G401 (cell line): ENCODE measurements at places on chromosomes 2 and 18. TPM values are rescaled to one million over a fixed set of nuclear protein-coding genes. Genes with fewer than 3 reads are reported as not detected.

GRCh38 chr18:70289351-70290312, 787 bp downstream of the SOCS6 start:
- peak; percentile 39 for DNase-seq

- no peak for DNase-seq
Observed at GRCh38 chr2:42100683-42101205, 52.9 kb downstream of the PKDCC start.

The LIMS3 gene
- total RNA-seq: not detected in 2 replicates

DNA sequence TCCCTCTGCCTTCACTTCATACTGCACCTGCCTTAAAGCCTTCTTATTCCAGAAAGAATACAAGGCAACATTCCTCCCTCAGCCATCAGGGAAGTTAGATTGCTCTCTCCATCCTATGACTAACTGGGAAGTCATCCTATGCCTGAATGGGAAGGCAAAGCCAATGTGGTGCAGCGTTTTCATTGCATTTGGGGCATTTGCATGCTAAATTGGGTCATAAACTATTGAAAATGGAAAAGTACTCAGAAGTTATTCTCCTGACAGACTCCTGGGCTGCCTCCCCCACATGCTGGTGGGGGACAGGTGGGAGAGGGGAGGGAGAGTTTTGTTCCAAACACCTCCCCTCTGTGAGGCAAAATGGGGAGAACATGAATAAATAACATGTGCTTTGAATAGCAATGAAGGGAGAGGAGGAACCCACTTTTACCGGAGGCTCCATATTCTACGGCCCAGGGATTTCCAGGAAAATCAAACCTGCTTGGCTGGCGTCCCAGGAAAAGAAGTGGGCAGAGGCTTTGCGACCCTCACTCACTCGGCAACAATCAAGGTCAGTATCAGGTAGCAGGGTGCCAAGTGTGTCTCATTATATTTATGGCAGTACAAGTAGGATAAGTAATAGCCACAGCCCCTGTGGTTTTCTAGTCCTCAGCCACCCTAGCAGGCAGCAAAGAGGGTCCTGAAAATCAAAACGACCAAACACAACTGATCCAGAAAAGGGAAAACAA, 84.1 kb downstream of the BOD1L2 start:
- no peak for DNase-seq

The SPIRE1 gene
- total RNA-seq: 32.9 and 35.0 TPM in 2 replicates

The XIRP2 gene
- not detected in 2 replicates for total RNA-seq

The EGR4 gene
- not detected in 2 replicates for total RNA-seq

DNA sequence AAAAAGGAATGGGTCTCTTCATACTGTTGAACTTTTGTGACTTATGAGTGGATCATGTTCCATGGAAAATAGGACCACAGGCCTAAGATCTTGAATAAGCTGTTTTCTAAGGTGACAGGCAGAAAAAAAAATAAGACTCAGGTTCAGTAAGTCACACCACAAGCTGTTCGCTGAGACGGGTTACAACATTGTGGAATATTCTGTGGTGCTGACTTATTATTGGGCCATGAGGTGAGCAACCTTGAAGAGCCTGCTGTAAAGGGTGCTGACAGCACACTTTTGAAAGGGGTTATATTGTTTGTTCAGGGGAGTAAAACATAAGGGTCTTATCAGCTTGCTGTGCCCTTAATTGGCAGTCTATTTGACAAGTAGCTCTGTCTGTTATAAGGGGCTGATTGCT, 439.8 kb upstream of the SLC14A2 start:
- DNase-seq: no peak

GRCh38 chr2:237449193-237449881, 35.4 kb upstream of the COL6A3 start:
- DNase-seq: peak; percentile 92

DNA sequence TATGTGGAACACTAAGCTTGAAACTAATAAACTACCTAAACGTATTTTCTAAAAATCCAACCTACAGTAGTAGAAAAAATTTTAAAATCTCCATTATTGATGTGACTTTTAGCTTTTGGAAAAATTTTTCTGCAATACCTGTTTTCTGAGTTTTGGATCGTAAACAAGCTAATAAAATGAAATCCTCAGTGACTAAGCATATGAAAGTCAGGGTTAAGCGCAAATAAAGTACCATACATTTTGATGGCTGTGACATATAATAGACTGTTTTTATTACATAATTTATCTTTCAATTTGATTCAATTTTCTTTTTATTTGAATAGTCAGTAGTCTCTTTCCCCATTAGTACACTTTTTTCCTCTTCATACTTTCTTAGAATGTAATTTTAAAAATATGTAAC, 683.6 kb downstream of the NUP35 start:
- DNase-seq: no peak

DNA sequence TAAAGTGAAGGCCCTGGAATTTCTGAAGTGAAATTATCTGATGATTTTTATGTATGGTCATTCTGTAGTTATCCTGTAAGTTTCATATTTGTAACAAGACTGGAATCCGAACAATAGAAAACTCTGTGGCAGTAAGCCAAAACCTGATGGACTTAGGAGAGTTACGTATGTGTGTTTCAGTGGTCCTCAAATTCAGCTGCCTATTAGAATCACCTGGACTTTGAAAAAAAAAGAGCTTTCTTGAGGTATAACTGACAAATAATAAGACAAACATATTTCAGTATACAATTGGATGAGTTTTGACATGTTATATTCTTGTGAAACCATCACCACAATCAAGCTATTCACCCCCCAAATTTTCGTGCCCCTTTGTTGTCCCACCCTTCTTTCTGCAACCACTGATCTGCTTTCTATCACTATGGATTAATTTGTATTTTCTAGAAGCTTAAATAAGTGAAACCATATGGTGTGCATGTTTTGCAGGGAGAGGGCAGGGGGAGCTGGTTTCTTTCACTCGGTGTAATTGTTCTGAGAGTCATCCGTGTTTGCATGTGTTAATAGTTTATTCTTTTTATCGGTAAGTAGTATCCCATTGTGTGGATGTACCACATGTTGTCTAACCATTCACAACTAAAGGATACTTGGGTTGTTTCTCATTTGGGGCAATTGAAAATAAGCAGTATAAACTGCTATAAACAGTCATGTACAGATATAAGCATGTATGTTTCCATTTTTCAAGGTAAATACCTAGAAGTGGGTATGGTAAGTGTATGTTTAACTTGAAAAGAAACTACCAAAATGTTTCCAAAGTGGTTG, 50.2 kb upstream of the EML4 start:
- DNase-seq: no peak

DNA sequence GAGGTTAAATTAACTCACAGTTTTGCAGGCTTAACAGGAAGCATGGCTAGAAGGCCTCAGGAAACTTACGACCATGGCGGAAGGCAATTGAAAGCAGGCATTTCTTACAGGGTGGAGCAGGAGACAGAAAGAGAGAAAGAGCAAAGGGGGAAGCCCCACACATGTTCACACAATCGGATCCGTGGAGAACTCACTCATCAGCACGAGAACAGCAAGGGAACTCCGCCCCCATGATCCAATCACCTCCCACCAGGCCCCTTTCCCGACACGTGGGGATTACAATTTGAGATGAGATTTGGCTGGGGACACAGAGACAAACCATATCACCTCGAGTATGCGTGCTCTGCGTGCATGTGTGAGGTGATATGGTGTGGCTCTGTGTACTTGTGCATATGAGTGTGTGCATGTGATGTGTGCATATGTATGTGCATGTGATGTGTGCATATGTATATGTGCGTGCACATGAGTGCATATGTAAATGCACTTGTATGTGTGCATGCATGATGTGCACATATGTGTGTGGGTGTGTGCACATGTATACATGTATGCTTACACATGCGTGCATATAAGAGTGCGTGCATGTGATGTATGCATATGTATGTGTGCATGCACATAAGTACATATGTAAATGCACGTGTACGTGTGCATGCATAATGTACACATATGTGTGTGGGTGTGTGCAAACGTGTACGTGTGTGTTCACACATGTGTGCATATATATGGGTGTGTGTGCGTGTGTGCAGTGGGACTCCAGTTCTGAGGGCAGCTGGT, 108.7 kb upstream of the HDAC4 start:
- DNase-seq: no peak

The ASTL gene
- 2.6 TPM in 1 of 2 replicates, not detected in the other for total RNA-seq

The LTBP1 gene
- total RNA-seq: 12.5 and 14.5 TPM in 2 replicates

- DNase-seq: no peak
Observed at GRCh38 chr2:239970004-239970623, 55.0 kb downstream of the NDUFA10 start.

DNA sequence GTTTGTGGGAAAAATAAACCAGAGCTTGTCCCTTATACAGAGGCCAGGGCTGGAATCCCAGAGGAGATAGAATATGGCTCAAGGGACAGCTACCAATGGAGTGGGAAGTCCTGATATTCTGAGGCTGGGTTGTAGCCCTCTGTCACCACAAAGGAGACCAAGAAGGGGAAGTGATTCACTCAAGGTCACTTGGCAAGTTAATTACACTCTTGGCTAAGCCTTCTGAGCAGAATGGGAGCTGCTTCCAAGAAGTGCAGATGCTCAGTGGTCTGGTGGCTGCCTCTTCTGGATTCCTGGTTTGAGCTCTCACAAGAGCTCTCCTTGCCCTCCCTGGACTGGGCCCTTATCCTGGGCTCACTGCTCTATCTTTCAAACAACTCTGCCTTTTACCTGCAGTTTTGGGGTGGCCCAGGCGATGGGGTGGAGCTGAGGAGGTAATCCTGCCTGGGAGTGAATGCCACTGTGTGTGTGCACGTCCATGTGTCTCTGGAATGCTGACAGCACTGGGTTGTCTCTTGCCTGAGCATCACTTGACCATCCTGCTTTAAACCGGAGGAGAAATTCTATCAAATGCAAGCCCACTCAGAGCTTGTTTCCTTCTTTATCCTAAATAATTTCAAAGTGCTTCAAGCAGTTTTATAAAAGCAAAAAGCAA, 168.2 kb downstream of the KCNS3 start:
- no peak for DNase-seq

GRCh38 chr2:71253476-71253875, 26.6 kb upstream of the PAIP2B start:
- DNase-seq: no peak

- no peak for DNase-seq
Observed at GRCh38 chr2:235026649-235027557, 75.1 kb downstream of the SH3BP4 start.

DNA sequence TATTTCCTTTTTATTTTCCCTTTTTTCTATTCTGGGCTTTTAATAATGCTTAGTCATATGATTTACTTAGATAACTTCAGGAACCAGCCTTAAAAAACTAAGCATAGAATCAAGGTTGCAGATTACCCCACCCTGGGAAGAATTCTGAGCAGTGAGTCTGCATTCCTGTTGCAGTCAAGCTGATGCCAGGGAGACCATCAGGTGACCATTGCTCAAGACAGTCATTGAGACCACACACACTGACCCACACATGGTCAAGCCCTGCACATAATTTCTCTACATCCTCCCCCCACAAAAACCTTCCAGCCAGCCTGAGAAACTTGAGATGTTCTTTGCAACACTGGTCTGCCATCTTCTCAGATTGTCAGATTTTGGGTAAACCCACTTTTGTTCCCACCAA, 83.9 kb downstream of the SH3YL1 start:
- no peak for DNase-seq

The PRSS56 gene
- total RNA-seq: not detected in 2 replicates

The LIMS4 gene
- not detected in 2 replicates for total RNA-seq
